ENCODE measurements at places on chromosomes 7 and 10.
A peak's percentile ranks its signal among the peaks of the same experiment; 100 is the strongest.

- no peak for DNase-seq
Measured at GRCh38 chr10:69757206-69757552, 44.5 kb upstream of the COL13A1 start.

DNA sequence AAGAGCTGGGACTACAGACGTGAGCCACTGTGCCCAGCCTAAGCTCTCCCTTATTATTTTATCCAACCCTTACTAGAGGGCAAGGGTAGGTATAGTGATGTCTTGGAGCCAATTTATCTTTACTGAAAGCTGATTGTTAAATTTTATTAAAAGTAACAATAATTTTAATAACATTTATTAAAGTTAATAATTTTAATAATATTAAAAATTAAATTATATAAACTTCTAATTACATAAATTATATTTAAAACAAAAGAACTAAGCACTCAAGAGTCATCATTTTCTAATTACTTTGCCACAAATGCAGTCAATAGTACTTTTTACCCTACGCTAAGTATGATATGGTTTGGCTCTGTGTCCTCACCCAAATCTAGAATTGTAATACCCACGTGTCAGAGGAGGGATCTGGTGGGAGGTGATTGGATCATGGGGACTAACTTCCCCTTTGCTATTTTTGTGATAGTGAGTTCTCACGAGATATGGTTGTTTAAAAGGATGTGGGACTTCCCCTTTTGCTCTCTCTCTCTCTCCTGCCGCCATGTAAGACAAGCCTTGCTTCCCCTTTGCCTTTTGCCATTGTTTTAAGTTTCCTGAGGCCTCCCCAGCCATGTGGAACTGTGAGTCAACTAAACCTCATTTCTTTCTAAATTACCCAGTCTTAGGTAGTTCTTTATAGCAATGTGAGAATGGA, 58.4 kb upstream of the ETV1 start:
- no peak for DNase-seq

DNA sequence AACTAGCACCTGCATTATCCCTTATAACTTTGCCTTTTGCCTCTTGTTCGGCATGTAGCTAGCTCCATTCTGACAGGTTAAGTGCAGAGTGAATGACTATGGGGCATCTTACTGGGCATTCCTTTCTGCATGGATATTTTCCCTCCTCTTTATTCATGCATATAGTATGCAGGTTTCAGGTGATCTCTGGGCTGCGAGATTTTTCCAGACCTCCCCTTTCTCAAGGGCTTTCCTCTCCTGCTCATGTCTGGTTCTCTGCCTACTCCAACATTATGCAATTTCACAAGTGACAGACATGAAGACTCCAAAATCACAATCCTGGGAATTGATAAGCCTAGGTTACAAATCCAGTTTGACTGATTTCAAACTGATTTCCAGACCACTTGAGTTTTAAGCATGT, 503.8 kb downstream of the NXPH1 start:
- no peak for DNase-seq

- no peak for DNase-seq
Measured at GRCh38 chr10:128151031-128151430, 24.8 kb upstream of the MKI67 start.

GRCh38 chr7:1428941-1429501, 30.2 kb downstream of the MICALL2 start:
- DNase-seq, result no peak

- no peak for DNase-seq
Measured at GRCh38 chr7:127021857-127022256, 230.9 kb downstream of the GRM8 start.

DNA sequence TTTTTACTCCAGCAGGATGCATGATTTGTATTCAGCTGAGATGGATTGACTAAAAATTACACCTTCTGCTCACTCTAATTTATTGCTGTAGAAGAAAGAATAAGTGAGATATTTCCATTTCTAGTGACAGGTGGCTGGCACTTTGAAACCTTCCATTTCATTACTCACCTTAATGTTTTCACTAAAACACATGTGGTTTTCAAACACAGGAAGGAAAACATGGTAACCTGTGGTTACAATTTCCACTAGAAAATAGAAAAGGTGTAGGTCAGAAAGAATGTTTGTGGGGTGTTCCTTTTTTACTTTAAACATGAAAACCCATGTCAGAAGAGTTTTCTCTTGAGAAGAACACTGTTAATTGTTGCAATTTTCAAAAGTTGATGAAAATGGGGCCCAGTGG, 12.0 kb upstream of the PRKCQ start:
- DNase-seq, result no peak

GRCh38 chr7:21731977-21732376, 189.1 kb downstream of the DNAH11 start:
- no peak for DNase-seq

GRCh38 chr7:116526897-116527296, 2.1 kb downstream of the CAV1 start:
- no peak for DNase-seq

DNA sequence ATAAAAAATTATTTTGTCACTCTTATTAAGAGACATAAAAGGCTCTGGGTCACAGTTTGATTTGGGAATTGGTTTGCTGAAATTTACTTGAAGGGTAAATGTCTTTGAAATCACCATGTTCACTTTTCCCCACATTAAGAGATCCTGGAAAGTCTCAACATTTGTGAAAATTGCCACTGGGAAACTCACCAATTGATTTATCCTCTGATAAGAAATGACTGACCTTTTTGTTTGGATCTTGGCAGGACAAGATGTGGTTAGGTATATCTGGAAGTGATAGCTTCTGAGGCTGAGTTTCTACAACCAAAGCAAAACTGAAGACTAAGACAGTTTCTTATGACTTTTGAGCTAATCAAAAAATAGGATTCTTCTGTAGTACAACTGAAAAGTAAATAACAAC, 107.1 kb upstream of the TMEM106B start:
- no peak for DNase-seq

DNA sequence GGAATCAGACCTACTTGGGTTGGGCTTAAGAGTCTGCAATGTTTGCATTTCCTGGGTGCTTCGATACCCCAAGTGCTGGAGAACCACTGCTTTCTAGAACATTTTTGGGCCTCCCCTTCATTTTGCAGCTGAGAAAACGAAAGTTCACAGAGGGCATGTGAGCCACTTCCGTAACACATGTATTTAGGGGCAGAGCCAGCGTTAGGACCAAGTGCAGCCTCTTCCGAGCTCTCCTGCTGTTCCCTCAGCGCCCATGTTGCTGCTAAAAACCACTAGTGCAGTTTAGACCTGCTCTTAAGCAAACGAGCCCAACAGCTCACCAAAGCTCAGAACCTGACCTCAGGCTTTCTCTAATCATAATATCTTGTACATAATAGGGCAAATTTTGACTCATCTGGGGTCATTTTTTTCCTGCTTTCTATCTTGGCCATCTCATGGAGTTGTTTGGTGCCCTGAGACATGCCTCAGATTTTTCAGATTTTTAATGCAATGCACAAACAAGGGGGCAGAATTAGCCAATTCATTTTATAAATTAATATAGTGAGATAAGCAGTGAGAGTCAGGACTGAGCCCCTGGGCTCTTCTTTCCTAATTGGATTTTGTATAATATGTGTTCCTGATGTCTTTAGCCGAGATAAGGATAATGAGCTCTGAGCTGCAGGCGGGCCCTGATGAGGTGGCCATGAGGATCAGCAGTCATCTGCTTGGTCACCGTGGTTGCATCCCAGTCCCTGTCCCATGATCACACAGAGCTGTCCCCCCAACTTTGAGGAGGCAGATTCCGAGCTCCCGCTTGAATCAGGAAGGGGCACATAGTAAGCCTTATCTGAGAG, 12.9 kb downstream of the BAG3 start:
- DNase-seq, result no peak

- no peak for DNase-seq
Measured at GRCh38 chr7:80785961-80786536, 132.8 kb downstream of the SEMA3C start.

DNA sequence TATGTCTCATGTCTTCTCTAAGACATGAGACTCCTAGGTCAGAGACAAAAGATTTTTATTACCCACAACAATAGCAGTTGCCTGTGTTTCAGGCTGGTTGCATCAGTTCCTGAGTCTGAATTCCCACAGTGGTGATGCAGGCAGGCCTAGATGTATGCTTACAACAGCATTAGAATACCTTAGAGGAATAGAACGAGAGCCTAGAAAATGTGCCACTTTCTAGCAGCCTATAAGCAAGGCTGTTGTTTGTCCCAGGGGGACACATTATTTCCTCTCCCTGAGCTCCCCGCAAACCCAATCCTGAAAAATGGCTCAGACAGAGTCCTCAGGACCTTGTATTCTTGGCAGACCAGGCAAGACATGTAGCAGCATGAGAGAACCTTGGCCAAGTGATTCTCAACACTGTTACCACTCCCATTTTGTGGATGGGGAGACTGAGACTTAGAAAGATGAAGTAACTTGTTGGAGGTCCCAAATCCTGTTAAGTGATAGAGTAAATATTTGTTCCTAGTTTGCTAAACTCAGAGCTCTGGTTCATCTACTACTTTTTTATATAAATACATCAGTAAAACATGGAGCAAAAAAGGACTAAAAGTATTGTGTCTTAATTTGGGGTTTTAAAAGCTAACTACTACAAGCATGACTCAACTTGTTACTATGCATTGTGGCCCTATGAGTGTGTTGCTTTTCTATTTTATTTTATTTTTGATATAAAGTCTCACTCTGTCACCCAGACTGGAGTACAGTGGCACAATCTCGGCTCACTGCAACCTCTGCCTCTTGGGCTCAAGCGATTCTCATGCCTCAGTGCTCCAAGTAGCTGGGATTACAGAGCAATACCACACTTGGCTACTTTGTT, 14.2 kb downstream of the VTI1A start:
- no peak for DNase-seq

DNA sequence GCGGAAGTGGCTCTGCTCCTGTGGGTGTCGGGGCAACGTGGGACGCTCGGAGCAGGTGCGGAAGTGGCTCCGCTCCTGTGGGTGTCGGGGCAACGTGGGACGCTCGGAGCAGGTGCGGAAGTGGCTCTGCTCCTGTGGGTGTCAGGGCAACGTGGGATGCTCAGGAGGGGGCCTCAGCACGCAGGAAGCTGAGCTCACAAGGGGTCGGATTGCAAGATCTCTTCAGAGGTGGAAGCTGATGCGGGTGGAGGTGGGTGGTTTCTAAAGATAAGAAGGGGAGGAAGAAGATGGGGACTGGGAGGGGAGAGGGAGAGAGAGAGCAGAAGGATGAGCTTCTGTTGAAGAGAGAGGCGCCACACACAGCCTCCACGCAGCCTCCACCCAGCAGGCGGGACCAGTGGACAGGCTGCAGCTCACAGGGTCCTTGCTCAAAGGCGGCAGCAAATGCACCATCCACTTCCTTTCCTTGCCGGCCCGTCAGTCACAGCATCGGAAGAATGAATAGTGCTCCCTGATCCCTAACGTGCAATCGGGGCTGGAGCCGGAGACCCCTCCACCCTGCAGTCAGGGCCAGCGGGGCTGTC, 78.7 kb downstream of the PTPRN2 start:
- DNase-seq, result no peak

GRCh38 chr7:25031007-25031406, 51.0 kb upstream of the OSBPL3 start:
- no peak for DNase-seq

GRCh38 chr10:28722065-28722803, 44.9 kb downstream of the BAMBI start:
- DNase-seq, result peak; percentile 56

- DNase-seq, result no peak
Measured at GRCh38 chr7:74380720-74381119, 73.0 kb upstream of the GTF2IRD1 start.

GRCh38 chr7:39667341-39667923, 44.1 kb downstream of the RALA start:
- DNase-seq, result no peak

DNA sequence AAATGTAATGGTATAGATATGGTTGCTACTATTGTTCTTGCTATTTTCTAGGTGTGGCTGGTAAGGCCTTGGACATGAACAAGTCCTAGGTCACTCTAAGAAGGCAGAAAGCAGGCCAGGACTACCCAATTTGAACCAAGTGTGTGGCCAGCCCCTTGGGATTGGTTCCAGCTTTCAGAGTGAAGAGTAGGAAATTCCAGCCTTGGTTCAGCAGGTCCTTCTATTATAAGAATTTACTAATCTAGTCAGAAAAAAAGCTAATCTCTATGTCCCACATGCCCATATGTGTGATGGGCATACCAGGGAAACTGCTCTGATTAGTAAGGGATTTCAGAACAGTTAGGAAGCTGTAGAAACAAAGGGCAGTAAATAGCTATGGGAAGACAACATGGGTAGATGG, 7.8 kb upstream of the TARP start:
- no peak for DNase-seq

DNA sequence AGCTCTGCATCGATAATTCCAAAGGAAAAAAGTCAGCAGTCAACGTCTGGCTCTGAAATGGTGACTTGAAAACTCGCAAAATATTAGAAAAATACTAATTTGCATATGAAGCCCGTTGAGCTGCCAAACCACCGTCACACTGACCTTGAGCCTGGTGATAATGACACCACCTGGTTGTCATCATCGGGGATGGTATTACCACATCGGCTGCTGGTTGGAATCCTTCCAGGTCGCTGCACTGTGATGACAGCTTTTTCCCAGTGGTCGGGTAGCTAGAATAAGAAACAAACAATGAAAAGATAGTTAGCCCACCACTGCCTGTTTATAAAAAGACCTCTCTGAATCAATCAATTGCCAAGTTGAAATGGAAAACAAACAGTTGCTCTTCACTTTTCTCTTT, 41.6 kb downstream of the LAMB1 start:
- no peak for DNase-seq

DNA sequence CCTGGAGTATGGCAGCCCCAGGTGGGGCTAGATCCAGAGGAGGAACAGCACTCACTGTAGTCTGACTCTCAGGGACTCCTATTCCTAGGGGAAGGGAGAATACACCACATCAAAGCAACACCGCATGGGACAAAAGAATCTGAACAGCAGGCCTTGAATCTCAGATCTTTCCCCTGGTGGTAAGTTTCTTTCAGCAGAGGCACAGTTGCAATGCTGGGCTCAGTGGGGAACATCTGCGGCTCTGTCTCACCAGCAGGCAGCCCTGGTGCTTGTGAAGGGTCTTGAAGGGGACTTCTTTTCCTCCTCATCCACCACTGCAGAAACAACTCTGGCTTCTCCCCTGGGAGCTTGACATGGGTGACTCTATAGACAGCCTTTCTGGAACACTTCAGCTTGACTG, 111.2 kb upstream of the ARHGAP21 start:
- DNase-seq, result no peak

- no peak for DNase-seq
Measured at GRCh38 chr7:150464962-150465361, 14.5 kb downstream of the GIMAP8 start.

GRCh38 chr7:65441010-65441409, 67.4 kb downstream of the ZNF92 start:
- DNase-seq, result no peak

All from caudate nucleus (tissue), 63 donors.